ENCODE measurements at places on chromosomes 2 and 18.

DNA sequence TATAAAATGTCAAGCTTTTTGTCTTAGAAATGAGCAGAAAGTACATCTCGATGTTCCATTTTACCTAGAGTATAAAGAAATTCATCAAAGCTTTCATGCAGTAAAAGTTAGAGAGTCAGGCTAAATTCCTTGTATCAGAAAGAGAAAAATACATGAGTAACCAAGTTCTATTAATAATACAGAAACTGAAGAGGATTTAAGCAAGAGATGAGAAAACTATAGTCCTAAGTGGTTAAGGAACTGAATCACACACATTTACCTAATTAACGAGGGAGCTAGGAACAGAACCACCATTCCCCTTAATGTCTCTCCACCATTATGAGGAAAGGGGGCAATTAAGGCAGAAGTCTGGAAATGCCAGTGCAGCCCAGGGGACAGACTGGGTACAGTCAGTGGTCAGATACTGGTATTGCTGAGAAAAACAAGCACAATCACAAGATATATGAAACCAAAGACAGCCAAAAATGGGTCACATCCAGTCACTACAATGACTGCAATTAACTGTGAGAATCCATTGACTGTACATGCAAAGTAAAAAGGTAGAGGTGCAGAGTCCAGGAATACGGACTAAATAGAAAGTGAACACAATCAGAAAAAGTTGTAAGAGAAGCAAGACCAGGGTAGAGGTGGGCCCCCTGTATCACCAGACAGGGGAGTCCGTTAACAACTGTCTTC, 23.9 kb downstream of the MAP4K3 start:
- no peak for DNase-seq

- no peak for DNase-seq
Measured at GRCh38 chr2:196718419-196719109, 79.0 kb downstream of the CCDC150 start.

DNA sequence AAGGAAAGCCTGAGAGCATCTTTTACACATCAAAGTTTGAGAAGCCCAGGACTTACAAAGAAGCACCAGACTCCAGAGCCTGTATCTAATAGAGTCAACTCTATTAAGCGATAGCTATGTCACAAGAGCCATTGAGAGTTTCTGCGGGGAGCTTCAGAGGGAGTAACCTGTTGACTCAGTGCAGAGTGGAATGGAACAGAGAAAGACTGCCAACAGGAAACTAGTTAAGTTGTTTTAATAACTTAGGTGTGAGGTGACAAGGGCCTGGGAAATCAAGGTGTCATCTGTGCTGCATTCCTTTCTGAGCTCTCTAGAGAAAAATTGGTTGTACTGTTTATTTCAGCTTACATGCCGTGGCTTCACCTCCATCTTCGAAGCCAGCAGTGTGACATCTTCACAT, 513.8 kb upstream of the POU3F3 start:
- no peak for DNase-seq

DNA sequence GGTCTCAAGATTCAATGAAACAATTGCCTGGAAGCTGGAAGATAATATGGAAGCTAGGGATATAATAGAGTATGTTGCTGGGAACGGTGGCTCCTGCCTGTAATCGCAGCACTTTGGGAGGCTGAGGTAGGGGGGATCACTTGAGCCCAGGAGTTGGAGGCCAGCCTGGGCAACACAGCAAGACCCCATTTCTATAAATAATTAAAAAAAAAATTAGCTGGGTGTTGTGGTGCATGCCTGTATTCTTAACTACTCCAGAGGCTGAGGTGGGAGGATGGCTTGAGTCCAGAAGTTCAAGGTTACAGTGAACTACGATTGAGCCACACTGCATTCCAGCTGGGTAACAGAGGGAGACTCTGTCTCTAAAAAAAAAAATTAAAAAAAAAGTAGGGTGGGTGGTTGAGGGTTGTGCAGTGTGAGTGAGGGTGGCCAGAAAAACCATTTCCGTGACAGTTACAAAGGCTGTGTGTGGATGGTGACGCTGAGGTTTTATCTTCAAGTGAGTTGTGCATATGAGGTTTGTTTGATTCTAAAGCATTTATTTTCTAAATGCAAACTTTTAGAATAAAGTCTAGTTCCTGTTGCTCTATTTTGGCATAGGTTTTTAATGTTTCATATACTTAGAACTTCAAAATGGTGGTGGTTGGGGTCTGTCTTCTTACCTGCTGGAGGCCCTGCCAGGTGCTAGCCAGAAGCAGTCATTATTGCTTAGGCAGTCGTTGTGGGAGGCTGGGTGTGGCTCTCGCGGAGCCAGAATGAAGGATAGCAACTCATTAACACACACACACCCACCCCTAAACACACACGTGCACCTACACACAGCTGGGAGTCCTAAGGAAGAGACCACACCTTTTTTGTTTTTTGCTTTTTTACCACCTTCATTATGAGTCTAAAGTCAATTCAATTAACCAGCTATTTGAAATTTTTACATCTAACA, 4.7 kb upstream of the IL1R2 start:
- DNase-seq, result no peak

GRCh38 chr18:43350176-43350575, 72.9 kb upstream of the SYT4 start:
- peak; percentile 7 for DNase-seq

GRCh38 chr18:34321066-34321465, 96.4 kb upstream of the NOL4 start:
- DNase-seq, result no peak

DNA sequence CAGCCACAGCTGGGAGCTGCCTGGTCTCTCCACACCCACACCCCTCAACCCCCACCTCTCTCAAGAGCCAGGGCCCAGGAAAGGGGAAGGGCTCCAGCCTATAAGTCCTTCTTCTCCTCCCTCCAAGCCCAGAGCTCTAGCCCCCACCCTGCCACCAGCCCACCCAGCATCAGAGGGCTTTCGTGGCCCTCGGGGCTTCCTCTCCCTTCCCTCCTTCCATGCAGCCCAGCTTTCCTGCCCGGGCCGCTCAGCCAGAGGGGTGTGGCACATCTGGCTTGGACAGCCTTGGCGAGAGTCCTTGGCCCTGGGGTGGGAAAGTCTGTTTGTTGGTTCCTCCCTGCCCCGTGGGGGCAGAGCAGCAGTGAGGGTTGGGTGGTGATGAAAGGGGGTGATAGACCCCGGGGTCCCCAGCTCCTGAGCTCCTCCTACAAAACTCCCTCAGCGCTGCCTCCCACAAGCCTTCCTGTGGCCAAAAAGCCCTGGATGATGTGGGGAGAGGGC, 7.0 kb downstream of the TNS1 start:
- DNase-seq, result no peak
